ENCODE measurements at places on chromosomes 7 and 10. TPM values are rescaled to one million over a fixed set of nuclear protein-coding genes. Genes with fewer than 3 reads are reported as not detected.
A peak's percentile ranks its signal among the peaks of the same experiment; 100 is the strongest.

- DNase-seq = no peak
Measured at GRCh38 chr10:95697429-95697828, 3.7 kb upstream of the TCTN3 start.

Gene LRCH4
- 378 TPM for total RNA-seq

Gene ACTR3C
- 6.1 TPM for total RNA-seq

- no peak for DNase-seq
Measured at GRCh38 chr10:103440416-103440815, 11.8 kb downstream of the CALHM2 start.

Gene SFXN4
- total RNA-seq = 16.6 TPM

Gene NUDT13
- total RNA-seq = 3.0 TPM

Gene HBP1
- 127 TPM for total RNA-seq

- no peak for DNase-seq
Measured at GRCh38 chr10:5448333-5449001, 36.1 kb downstream of the NET1 start.

DNA sequence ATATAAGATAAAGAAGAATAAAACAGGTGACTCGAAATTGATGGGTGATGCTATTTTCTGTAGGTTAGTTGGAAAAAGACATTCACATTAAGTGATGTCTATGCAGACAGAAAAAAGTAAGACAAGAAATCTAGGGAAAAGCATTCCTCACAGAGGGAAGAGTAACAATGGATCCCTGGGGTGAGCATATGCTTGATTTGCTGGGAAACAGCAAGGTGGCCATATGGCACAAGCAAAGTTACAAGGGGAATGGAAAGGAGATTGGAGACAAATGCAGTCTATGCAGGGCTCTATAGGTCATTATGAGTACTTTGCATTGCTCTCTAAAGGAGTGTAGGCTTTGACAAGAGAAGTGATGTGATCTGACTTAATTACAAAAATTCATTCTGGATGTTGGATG, 90.9 kb upstream of the ZNF804B start:
- no peak for DNase-seq

DNA sequence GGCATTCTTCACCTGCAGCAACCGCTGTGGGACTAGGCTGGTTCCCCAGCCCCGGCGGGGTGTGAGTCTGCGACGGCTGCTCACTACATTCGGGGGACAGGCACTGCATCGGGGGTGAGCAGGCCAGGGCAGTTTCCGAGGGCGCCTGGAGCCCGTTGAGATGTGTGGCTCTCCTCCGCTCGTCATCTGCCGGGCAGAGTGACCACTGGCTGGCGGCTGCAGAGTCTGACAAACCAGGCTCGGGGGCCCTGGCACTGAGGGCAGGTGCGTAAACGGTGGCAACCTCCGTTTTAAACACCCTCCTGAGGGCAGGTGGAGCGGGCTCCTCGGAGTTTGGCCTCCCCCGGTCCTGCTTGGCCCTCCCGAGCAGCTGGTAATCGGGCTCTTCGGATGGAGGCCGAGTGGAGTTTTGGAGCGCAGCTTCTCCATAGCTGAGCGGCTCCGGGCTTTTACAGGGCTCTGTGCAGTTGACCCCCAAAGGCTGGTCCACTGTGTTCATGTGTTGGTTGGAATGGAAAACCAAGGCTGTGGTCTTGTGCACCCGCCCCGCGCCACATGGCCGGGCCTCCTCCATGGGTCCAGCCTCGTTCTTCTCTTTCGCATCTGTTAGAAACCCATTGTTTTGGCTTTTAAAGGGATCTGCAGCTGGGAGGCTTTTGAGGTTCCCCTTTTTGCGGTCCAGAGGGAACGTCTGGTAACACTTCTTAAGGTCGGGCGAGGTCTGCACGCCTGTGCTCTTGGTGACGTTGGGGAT, 20.9 kb downstream of the INSYN2A start:
- DNase-seq = no peak

DNA sequence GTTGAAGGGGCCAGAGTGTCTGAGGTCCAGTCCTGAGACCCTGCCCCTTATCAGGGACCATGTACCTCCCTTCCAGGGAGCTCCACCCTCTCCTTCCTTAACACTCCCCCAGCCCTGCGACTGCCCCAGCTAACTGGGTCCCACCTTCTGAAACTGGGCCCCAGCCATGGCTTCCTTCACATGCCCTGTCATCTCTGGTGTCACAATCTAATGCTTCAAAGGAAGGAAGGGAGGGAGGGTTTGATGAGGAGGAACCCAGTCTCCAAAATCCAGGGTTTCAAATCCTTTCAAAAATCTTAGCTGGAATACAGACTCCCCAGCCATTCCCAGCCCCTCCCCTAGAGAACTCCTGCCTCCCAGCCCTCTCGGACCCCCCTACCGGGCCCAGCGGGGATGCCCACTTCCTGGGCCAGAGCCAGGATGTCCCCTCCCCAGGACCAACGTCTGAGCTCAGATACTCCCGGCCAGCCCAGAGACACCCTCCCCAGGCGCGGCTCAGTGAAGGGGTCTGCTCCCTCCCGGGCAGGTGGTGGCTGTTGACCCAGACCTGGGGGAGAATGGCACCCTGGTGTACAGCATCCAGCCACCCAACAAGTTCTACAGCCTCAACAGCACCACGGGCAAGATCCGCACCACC, 18.0 kb downstream of the C10orf105 start:
- no peak for DNase-seq

DNA sequence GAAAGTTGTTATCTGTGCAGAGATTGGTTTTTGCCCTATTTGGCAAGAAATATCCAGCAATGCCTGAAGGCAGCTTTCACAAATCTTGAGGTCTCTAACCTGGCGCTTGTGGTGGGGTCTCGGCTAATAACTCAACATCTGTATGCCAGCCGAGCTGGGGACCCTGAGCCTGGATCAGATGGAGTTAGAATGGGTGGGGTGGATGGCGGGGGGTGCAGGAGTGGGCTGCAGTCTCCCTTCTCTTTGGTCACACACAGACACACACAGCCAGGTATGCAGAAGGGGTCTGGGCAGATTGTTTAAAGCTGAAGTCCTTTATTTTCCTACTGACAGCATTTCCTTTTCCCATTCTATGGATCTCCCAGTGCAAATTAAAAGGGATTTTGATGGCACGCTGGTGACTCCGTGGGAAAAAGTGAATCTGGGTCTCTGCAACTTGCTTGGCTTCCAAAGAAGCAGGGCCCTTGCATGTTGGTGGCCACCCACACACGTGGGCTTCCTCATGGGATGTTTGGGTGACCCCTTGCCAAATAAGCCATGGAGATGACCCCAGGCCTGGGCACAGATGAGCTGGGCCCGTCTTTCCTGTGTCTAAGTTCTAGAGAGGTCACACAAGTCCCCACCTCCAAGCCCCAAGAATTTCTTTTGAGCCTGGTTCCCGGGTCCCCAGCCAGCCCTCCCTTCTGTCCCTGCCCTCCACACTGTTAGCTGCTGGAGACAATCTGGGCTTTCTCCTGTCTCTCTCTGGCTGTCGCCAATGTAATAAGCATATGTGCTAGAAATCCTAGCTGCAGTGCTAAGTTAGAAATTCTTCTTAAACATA, 39.9 kb upstream of the EMX2 start:
- no peak for DNase-seq

Gene TMEM273
- 4.5 TPM for total RNA-seq

- no peak for DNase-seq
Measured at GRCh38 chr10:94043431-94043990, 49.8 kb downstream of the PLCE1 start.

DNA sequence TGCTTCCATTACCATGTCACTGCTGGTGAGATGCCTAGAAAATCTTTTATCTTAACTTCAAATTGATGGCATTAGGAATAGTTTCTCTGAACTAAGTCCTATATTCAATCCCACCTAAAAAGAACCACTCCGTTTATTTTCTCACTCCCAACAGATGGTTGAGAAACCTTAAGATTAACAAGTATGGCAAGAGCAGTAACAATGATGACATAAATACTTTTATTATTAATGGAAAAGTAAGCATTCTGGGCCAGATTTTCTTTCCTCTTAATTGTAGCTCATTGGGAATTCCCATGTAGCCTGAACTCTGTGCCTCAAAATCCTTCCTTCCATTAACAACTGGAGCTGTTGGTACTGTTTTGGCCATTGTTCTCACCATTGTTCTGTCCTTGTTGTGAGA, 21.1 kb upstream of the FAM13C start:
- no peak for DNase-seq

DNA sequence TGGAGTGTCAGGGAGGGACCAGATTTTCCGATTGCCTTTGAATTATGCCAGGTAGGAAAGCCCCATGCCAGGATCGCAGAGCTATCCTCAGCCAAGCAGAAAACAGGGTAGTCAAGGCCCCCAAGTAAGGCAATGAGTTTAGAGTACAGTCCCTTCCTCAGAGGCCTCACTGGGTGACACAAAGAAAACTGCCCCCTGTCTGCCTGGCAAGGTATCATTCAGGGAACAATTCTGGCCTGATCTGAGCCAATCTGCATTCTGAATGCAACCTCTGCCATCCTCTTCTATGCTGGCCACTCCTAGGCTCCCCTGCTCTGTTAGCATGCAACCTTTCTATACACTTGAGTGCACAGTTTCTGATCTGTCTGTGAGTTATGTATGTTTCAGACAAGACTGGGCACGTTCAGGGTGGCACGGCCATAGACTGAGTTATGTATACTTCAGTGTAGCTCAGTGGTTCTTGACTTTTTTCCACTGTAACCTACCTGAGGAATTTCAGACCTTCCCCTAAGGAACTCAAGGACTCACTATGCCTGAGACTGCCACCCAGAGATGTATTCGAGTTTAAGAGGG, 336.8 kb downstream of the PLXNA4 start:
- no peak for DNase-seq

- DNase-seq = peak; percentile 70
Measured at GRCh38 chr7:31633894-31634494, 53.0 kb upstream of the PPP1R17 start.

- DNase-seq = no peak
Measured at GRCh38 chr10:14737808-14738545, 36.7 kb downstream of the FAM107B start.

Gene SFR1
- 14.7 TPM for total RNA-seq

Gene GRM8
- total RNA-seq = 7.1 TPM

DNA sequence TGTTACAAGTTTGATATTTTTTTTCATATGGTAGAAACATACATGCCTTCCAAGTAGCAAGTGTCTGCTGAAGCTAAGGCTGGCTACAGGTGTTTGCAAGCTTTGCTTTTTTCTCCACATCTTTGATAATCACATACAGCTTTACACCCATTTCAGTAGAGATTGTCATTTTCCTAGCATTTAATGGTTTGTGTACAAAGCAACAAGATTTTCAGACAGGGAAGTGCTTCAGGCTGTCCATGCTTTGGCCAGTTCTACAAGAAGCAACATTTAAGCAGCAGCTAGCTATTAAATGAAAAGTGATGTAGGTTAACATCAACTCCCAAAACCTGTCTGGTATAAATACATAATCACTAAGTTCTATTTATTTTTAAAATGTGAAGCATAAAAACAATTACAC, 2.3 kb downstream of the HDAC9 start:
- no peak for DNase-seq

Gene NOD1
- total RNA-seq = 11.9 TPM

DNA sequence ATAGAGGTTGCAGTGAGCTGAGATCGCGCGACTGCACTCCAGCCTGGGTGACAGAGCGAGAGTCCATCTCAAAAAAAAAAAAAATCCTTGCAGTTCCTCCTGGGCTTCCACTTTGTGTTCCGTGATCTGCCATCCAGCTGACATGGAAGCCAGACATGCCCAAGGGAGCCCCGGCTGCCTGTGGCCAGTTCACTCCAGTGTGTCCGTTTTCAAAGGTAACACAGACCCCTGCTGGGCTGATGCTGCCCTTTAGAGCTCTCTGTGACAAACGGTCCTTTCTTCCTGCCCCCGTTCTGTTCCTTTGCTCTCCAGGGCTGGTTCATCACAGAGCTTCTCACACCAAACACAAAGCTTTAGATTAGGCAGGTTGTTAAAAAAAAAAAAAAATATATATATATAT, 130.8 kb downstream of the CUL2 start:
- no peak for DNase-seq

- DNase-seq = peak; percentile 87
Measured at GRCh38 chr10:21518641-21519396, 6.7 kb downstream of the SKIDA1 start.

GRCh38 chr7:87151002-87151728, 1.1 kb upstream of the DMTF1 start:
- no peak for DNase-seq

- no peak for DNase-seq
Measured at GRCh38 chr10:88608780-88609179, 22.2 kb downstream of the LIPJ start.

DNA sequence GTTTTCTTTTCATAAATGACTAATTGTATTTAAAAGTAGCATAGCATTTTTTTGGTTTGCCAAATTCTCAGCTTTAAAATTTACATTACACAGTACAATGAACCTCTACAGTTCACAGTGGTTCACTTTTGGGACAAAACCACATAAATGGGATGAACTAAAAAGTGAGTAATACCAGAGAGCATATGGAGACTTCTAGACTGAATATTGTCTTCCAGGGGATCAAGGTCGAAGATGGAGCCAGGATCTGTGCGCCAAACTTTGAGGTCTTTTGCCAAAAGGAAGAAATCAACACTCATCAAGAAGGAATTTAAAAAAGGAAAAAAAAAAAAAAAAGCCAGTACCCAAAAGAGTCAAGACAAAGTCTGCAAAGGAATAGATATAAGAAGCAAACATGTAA, 87.5 kb downstream of the NEBL start:
- no peak for DNase-seq

Gene HNRNPH3
- 103 TPM for total RNA-seq

Gene MLLT10
- total RNA-seq = 144 TPM

DNA sequence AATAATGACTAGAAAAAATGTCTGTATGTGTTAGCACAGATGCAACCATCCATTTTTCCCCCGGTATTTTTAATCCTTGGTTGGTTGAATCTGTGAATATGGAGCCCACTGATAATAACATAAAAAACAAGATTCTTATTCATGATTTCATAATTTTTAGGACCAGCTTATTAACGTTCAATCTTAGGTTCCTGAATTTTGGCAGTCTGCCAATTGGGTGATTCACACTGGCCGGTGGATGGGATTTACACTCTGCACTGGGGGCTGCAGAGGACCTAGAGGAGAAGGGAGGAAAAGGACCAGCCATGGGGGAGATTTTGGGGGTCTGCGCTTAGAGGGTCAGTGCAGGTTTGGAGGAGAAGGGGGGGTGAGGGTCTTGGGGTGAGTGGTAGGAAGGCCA, 327.9 kb downstream of the ACTR3B start:
- DNase-seq = no peak

Gene FAM25A
- not detected for total RNA-seq

Gene ELOVL3
- total RNA-seq = 1.5 TPM

DNA sequence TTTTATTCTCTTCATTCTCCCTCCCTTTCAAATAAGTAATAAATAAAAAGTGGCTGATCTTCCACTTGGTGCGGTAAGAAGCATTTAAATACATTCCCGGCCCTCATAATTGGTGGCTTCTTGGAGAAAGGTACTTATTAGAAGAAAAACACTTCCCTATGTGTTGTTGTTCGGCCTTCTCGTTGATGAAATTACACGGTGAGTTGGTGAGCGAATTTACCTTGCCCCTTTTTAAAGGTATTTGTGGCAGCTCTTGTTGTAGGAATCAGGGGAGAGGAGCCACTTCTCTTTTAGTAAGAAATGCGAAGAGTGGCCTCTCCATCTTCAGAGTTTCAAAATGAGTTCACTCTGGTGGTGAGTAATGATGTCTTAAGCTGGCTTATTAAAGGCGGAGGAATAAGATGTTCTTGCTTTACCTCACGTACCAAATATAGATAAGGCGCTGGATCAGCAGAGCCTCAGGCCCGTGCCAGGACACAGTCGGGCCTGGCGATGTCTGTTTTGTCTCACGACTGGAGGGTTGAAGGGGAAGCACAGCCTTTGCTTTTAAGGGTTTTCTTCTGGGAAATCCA, 135.9 kb downstream of the CUX1 start:
- DNase-seq = peak; percentile 59

GRCh38 chr10:36170943-36171501, 528.9 kb upstream of the FZD8 start:
- DNase-seq = no peak

All from testis (tissue), 5 donors.